ENCODE measurements at places on chromosomes 5 and 9.

- no peak for DNase-seq
Observed at GRCh38 chr5:57841676-57842363, 359.2 kb upstream of the ACTBL2 start.

- DNase-seq, result no peak
Observed at GRCh38 chr5:41649659-41650058, 139.3 kb upstream of the PLCXD3 start.

- DNase-seq, result no peak
Observed at GRCh38 chr9:96033896-96034295, 158.4 kb downstream of the ERCC6L2 start.

- no peak for DNase-seq
Observed at GRCh38 chr5:11130131-11130530, 369.1 kb upstream of the DAP start.

- peak; percentile 45 for DNase-seq
Observed at GRCh38 chr9:26326563-26326962, 566.0 kb downstream of the CAAP1 start.

DNA sequence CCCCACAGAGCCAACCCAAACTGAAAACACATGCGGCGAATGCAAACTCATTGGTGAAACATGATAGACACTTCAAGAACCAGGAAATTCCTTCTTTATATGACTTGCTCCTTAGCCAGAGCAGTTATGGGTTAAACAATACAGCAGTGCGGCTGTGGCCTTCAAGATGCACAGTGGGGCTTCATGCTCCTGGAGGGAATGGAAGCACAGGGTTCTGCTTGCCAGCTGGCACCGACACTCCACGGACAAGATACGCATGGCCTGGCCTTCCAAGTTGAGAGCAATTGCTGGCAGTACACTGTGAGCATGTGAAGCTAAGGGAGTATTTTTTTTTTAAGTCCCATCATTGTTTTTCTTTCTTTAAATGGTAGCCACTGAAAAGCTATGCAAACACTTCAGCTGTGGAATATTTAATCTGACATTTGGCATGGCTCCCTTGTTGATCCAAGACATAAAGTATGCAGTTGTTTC is 451.6 kb upstream of the CD180 start:
- no peak for DNase-seq

GRCh38 chr9:5388026-5388819 is 48.5 kb upstream of the RLN1 start:
- no peak for DNase-seq

- no peak for DNase-seq
Observed at GRCh38 chr9:15357050-15357653, 50.1 kb upstream of the TTC39B start.

GRCh38 chr5:96614110-96614691 is 48.0 kb upstream of the CAST start:
- DNase-seq, result peak; percentile 27

- no peak for DNase-seq
Observed at GRCh38 chr5:146079695-146080373, 25.5 kb downstream of the PLAC8L1 start.

GRCh38 chr5:77849308-77849900 is 73.3 kb upstream of the TBCA start:
- no peak for DNase-seq

- no peak for DNase-seq
Observed at GRCh38 chr9:84251921-84252320, 88.6 kb downstream of the SLC28A3 start.

DNA sequence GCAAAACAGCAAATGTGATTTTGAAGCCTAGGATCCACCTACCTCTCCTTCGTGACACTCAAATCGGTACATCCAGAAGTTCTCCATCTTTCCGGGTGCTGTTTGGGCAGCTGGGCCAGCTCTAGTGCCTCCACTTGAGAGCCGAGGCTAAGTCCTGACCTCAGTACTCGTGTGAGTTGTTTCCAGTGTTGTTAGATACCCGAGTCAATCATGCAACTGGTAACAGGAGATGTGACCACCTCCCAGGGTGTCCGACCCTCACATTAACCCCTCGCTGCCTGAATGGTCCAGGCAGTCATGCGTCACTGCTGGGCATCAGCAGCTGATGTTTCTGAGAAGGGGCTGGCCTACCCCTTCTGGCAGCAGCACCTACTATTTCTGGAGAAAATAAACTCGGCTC is 170.3 kb downstream of the ENTREP1 start:
- no peak for DNase-seq

DNA sequence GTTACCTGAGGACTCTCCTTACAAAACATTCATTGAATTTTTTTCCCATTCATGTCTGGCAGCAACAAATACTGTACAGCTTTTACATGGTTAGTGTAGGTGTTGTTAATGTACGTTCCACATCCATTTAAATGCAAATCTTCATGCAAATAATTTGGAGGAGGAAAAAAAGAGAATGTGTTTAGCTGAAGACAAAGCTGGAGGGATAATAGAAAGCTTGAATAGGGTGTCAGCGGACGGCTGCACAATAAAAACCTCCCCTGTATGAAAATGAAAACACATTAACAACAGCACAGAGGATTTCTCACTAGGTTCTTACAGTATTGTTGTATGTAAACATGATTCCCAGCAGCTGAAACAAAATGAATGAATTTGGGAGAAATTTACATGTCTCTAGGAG is 231.5 kb downstream of the ZNF608 start:
- no peak for DNase-seq

GRCh38 chr9:96171728-96172127 is 130.2 kb downstream of the HSD17B3 start:
- no peak for DNase-seq

GRCh38 chr9:20568400-20568799 is 53.9 kb downstream of the MLLT3 start:
- no peak for DNase-seq

GRCh38 chr9:91833096-91833877 is 116.7 kb downstream of the ROR2 start:
- no peak for DNase-seq

Data from NCI-H2081 treated with DMSO at 0.1 percent for 48 hours (cell line).